ENCODE measurements at places on chromosomes 3 and 15.
A peak's percentile ranks its signal among the peaks of the same experiment; 100 is the strongest.

DNA sequence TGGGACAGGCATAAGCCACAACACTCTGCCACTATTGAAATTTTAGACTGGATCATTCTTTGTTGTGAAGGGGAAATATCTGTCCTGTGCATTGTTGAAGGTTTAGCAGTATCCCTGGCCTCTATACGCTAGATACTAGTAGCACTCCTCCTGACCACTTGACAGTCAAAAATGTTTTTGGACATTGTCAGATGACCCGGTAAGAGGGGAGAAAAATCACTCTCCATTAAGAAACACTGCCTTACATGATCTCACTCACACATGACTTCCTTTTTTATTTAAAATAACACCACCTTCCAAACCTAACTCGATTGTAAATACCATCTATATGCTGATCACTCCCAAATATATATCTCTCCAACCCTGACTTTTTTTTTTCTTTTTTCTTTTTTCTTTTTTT lies 15.3 kb upstream of the HLTF start:
- DNase-seq, result no peak

DNA sequence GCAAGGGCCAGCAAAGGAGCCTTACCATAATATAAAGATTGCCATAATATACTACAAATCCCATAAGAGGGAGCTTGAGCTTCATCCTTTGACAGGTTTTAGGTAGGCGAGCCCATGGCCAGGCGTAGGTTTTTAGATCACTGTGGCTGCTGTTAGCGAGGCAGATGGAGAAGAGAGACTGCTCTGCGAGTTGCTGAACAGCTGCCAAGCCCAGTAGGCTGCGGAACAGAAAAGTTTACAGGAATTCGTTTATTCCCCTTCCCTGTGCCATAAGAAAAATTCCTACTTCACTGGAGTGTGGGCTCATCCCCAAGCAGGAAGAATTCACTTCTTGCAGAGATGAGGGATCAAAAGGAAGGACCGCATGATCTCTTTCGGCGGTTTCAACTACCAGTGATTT lies 30.5 kb downstream of the TMED3 start:
- DNase-seq, result no peak

- no peak for DNase-seq
These were observed 124.3 kb downstream of the LRIG1 start for GRCh38 chr3:66376568-66376967.

- no peak for DNase-seq
These were observed 216.7 kb upstream of the CFAP20DC start for GRCh38 chr3:59266551-59266950.

GRCh38 chr15:101115786-101116680 lies 135.8 kb downstream of the CHSY1 start:
- DNase-seq, result no peak

DNA sequence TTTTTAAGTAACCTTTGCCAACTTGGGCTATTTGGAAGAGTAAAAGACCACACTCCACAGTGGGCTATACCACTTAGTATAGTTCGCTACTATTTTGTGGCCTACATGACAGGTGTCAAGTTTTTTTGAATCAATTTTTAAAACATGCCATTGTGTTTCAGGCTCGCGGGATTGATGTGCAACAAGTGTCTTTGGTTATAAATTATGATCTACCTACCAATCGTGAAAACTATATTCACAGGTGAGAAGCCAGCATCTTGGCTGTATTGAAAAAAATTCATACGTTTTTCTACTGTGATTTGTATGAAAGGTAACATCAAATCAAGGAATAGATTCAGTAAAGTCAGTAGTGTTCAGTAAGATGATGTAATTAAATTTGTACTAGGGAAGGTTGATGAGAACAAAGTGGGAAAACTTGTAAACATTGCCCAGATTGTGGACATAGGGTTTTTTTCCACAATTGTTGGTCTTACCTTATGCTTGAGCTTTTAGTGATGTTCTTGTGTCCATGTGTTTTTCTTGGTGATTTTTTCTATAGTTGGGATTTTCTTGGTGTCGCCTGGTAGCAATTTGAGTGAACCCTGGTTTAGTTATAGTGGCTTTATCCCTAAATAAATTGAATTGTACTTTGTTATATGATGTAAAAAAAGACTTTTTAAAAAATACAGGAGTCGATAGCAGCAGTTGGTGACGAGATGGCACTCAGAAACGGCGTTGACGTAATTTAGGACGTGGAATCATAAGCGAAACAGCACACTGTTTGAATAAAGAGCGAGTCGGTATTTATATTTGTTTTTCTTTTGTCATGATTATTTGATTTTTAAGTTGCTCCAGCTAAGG lies 4.5 kb downstream of the EIF4A2 start:
- peak; percentile 26 for DNase-seq

- no peak for DNase-seq
These were observed 252.7 kb downstream of the ROBO1 start for GRCh38 chr3:79515072-79515471.

DNA sequence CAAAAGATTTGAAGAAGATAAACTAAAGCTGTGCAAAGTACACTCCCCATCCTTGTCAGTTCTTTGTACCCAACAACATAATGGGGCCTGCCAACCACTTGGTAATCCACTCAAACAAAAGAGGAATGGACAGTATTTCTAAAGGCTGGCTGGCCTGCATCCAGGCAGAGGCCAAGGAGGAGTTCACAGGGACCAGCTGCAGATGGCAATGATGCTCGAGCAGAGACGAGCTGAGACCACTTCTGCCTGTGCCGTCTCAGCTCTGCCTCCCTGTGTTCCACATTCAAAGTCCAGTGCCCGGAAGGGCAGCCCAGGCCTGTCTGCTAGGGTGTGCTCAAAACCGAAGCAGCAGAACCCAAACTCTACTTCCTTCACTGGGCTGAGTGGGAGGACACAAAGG lies 14.3 kb downstream of the CXCR6 start:
- no peak for DNase-seq
